ENCODE measurements at places on chromosomes 7 and 10.
A peak's percentile ranks its signal among the peaks of the same experiment; 100 is the strongest.

DNA sequence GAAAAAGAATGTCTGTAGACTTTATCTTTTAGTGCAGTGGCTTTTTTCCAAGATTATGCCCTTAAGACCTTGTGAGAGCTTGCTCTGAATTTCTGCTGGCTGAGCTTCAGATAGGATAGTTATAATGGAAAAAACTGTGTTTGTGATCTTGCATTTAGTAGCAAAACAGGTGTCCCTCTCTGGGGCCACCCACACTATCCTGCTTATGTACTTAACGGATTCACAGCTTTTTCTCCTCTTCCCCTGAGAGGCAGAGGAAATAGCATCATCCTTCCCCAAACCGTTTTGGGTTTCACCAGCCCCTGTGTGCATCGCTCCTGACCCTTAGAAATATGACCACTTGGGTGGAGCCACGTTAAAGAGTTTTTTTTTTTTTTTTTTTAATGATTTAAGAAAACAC lies 101.2 kb downstream of the RAB18 start:
- DNase-seq: no peak

GRCh38 chr7:122584676-122585251 lies 114.2 kb downstream of the RNF133 start:
- DNase-seq: no peak

- no peak for DNase-seq
Observed at GRCh38 chr7:112019932-112020331, 186.3 kb downstream of the DOCK4 start.

GRCh38 chr7:105295596-105296352 lies 92.9 kb downstream of the SRPK2 start:
- DNase-seq: no peak

DNA sequence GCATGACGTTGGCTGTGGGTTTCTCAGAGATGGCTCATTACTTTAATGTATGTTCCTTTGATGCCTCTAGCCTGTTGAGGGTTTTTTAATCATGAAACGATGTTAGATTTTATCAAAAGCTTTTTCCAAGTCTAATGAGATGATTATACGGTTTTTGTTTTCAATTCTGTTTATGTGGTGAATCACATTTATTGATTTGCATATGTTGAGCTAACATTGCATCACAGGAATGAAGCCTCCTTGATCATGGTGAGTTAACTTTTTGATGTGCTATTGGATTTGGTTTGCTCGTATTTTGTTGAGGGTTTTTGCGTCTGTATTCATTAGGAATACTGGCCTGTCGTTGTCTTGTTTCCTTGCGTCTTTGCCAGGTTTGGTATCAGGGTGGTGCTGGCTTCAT lies 52.3 kb upstream of the PTPN12 start:
- no peak for DNase-seq

GRCh38 chr7:159036916-159037605 lies 107.6 kb downstream of the VIPR2 start:
- no peak for DNase-seq

DNA sequence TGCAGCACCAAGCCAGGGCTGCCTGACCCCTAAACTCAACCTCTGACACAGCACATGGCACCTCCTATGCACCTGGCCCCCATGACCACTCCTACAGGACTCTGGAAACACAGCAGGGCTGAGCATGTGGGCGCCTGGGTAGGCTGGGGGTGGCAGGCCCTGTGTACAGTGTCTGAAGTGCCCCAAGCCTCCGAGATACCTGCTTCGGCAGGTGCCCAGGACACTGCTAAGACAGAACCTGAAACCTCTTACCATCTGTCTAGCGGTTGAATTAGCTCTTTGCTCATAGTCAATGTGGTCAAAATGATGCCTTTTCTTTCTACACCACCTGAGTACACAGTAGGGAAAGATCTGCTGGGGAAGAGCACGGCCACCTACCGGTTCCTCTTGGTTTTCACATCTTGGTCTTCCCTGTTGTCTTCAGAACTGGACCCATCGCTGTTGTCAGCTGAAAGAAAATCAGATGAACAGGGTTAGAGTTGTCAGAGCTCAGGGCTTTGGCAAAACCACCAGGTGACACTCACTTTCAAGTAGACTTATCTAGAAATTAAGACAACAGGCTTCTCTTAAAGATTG lies 177.4 kb downstream of the TCERG1L start:
- DNase-seq: no peak

DNA sequence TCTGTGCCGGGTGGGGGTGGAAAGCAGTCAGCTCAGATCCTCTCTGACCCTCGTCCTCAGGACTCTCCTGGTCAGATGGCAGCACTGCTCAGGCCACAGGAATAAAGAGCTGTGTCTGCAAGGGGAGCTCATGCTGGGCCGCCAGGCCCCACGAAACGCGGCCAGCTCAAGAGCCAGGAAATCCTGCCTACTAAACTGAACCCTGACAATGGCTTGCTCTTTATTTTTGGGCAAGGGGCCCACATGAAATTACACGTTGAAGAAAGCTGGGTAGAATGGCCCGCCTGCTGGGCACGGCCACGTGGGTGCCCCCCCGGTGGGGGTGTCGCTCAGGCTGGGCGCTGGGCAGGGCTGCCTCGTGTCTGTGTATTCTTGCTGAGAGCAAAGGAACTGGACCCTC lies 103.0 kb downstream of the ITIH5 start:
- DNase-seq: no peak

GRCh38 chr7:123749537-123749857 lies 694 bp upstream of the WASL start:
- peak; percentile 42 for DNase-seq

GRCh38 chr7:43602256-43602655 lies 19.3 kb downstream of the STK17A start:
- DNase-seq: no peak

DNA sequence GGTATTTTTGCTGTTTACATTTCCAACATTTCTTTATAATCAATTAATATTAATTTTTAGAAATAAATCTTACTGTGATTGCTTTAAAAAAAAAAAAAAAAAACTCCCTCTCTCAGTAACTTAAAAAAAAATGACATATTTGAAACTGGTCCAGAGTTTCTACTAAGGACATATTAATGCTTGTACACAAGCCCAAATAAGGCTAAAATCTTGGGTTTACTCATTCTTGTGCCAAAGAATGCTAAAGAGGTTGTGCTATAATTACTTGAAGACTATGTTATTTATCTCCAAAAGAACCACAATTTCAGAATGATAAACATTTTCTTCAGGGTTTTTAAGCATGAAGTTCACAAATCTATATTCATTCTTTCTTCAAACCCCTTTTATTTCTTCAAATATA lies 39.4 kb upstream of the PHF14 start:
- DNase-seq: no peak

GRCh38 chr7:875051-875450 lies 1.3 kb upstream of the GET4 start:
- no peak for DNase-seq

- DNase-seq: no peak
Observed at GRCh38 chr10:111075577-111076185, 1.1 kb upstream of the ADRA2A start.

DNA sequence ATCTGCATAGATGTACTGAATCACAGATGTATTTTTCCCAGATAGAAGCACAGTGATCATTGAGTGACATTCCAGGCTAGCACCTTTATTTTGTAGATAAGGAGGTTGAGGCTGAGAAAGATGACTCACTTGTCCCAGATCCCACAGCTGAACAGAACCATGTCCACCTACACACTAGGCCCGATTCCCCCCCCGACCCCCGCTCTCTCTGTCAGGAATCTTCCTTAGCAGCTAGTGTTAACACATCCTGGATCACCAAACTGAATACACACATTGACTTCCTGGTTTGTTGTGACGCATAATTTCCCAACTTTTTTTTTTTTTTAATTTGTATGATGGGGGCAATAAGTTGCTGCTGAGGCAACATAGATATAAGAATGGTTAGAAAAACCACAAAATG lies 5.2 kb downstream of the SFMBT2 start:
- no peak for DNase-seq

DNA sequence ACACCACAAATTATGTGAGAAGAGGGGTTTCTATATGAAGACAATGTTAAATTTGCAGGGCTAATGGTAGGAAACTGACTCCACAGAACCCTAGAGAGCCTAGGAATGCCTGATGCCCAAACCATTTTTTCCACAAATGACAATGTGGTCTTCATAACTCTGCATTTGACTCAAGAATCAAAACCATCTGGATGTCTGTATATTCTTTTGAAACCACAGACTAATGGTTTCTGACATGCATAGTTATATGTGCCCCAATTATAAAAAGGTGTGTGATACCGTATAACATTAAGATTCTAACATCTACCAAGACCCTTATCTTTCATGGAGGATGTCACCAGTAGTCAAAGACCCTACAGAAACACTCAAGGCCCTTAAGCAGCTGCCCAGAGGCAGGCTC lies 20.3 kb downstream of the SEC61G start:
- DNase-seq: no peak
